GOT3 (cell line): ENCODE measurements at places on chromosomes 5 and 9.

GRCh38 chr9:108377382-108377781, 478.4 kb downstream of the ACTL7B start:
- DNase-seq, result no peak

DNA sequence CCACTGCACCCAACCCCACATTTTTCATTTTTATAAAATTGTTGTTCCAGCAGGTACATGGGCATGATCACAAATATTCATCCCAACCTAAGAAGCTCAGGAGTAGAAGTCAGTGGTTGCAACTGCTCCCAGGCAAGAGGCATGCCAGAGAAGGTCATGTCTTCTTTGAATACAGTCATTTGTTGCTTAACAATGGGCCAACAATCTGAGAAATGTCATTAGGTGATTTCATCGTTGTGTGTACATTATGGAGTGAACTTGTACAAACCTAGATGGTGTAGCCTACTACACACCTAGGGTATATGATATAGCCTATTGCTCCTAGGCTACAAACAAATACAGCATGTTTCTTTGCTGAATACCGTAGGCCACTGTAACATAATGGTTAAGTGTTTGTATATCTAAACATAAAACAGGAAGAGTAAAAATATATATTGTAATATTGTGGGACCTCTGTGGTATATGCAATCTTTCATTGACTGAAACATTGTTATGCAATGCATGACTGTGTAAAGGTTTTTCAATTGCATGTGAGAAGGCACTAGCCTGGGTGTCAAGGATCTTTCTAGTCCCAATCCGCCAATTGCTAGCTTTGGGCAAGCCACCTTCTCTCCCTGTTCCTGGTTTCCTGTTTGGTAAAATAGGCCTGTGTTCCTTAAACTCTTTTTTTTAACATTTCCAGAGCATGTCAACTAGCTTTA, 27.6 kb downstream of the ATP10B start:
- DNase-seq, result no peak

GRCh38 chr9:103183701-103184171, 188.6 kb downstream of the CYLC2 start:
- DNase-seq, result no peak

GRCh38 chr5:92181656-92182055, 798.5 kb upstream of the ARRDC3 start:
- no peak for DNase-seq

DNA sequence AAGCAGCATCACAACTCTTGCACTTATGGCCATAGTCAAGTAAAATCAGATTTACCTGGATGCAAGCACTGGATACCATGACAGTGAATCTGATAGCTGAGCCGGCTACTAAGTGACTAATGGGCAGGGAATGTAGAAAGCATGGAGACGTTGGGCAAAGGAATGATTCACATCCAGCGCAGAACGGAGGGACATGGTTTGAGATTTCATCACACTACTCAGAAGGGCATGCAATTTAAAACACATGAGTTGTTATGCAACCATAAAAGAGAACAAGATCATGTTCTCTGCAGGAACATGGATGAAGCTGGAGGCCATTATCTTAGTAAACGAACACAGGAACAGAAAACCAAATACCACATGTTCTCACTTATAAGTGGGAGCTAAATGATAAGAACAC, 169.1 kb upstream of the PIK3R1 start:
- DNase-seq, result peak; percentile 50

DNA sequence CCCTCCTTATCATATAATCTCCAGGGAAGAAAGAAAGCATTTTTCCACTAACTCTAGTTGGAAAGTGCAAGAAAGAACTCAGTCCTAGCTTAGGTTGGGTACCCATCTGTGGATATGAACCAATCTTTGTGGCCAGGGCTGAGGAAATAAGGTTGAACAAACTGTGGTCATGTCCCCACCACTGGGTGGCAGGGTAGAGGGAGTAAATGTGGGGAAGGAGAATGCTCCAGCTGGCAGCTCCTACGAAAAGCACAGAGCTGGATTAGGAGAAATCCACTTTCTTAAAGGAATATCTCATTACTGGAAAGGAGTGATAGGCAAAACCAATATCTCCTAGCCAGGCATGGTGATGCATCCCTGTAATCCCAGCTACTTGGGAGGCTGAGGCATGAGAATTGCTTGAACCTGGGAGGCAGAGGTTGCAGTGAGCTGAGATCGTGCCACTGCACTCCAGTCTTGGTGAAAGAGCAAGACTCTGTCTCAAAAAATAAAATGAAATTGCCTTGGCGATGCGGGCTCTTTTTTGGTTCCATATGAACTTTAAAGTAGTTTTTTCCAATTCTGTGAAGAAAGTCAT, 175.1 kb downstream of the CCDC192 start:
- DNase-seq, result no peak

GRCh38 chr5:13659391-13659790, 285.1 kb downstream of the DNAH5 start:
- no peak for DNase-seq

DNA sequence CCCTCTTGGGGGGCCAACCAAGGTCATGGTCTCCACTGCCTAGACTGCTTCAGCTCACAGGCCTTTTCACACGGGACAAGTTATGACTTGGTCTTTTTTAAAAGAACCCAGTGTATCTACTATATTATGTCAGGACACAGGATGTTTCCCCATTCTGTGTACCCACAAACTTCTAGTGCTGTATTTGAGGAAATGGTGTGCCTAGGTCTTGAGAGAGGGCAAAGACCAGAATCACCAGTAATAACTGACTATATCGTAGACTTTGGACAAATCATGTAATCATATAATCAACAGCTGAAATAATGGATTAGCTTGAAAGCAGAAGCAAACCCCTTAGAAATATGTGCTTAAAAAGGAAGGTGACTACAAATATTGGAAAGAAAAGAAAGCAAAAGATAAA, 133.3 kb downstream of the ARL15 start:
- no peak for DNase-seq

GRCh38 chr9:1837453-1838084, 177.6 kb upstream of the SMARCA2 start:
- DNase-seq, result no peak

DNA sequence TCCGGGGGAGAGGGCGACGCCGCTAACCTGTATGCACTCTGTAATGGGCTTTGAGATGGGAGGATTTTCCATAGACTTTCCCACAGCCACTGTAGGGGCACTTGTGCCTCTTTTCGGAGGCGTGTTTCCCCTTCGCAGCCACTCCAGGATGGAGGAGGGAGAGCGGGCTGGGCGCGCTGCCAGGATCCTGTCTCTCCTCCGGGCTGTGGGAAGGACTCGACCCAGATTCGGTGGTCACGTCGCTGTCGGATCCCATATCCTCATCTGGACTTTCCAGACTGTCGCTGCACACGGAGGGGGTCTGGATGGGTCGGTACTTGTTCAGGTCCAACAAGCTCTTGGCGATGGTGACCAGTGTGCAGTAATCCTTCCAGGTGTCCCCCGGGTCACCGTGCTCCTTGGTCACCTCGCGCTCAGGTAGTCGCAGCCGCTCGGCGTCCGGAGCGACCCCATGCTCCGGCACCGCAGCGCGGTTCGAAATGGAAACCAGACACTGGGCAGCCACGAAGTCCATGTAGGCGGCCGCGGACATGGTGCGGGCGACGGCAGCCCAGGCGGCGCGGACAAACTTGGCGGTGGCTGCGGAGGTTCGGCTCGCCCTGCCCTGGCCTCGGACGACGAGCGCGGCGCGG, 1.5 kb downstream of the KLF9 start:
- no peak for DNase-seq

- DNase-seq, result no peak
Measured at GRCh38 chr5:150512368-150512747, 4.4 kb downstream of the NDST1 start.
